Muscle of back (tissue), 13 donors: ENCODE measurements at places on chromosomes 5 and 9.

DNA sequence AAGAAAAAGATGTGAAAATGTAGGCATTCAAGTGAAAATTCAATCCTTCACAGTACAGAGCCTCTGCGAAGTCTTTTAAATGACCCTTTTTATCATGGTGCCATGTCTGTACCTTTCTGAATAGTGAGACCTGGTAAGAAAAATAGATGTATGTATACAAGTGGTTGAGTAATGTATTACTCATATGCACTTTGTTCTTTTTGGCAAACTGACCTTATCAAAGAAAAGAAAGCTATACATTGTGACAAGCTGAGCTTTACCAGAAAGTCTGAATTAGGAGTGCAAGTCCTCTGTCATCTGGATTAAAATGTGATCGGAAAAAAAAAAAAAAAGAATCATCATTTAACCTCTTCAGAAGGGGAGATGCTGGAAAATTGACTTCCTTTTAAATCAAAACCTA lies 356.4 kb upstream of the CCNH start:
- no peak for DNase-seq

GRCh38 chr5:31753700-31754357 lies 114.9 kb downstream of the PDZD2 start:
- no peak for DNase-seq

DNA sequence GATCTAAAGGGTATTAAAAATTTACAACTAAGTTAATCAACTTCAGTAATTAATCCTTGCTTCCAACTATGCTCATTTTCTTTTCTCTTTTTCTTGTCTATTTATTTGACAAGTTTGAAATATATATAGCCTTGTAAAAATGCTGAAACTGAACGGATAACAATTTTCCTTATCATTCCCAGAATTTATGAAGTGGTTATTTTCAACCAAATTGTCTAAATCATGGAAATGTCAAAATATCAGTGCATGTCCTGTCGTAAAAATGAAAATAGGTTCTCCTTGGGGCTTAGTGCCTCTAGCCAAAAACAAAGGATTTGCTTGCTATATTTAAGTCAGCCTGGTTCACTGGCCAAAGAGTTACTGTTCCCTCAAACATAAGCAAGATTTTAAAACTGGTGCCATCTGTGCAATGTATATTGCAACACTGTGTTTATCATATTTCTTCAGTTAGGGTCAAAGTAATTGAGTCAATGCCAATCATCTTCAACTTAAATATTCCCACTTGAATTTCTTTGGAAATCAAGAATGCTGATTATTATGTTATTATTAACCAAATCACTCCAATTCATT lies 798.3 kb downstream of the MAT2B start:
- no peak for DNase-seq

- DNase-seq: no peak
Observed at GRCh38 chr9:135580664-135581380, 19.3 kb downstream of the PAEP start.

GRCh38 chr5:159059722-159060121 lies 40.0 kb downstream of the EBF1 start:
- no peak for DNase-seq

GRCh38 chr9:16540743-16541613 lies 329.5 kb downstream of the BNC2 start:
- DNase-seq: peak; percentile 70

- DNase-seq: no peak
Observed at GRCh38 chr5:31027721-31028120, 165.8 kb upstream of the CDH6 start.

- DNase-seq: no peak
Observed at GRCh38 chr5:173281910-173282309, 46.3 kb downstream of the STC2 start.

DNA sequence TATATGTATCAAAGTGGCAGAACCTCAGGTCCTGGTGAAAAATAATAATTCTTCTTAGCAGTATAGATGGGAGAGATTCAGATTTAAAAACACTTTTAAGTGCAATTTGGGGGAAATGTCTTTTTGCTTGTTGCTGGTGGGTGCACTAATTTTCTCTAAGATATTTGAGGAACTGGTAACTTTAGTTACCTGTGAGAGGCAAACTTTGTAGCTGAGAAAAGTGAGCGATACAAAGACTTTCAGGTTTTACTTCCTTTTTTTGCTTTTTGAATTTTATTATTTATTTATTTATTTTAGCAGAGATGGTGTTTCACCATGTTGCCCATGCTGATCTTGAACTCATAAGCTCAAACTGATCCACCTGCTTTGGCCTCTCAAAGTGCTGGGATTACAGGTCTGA lies 303.1 kb upstream of the PTGER4 start:
- no peak for DNase-seq

DNA sequence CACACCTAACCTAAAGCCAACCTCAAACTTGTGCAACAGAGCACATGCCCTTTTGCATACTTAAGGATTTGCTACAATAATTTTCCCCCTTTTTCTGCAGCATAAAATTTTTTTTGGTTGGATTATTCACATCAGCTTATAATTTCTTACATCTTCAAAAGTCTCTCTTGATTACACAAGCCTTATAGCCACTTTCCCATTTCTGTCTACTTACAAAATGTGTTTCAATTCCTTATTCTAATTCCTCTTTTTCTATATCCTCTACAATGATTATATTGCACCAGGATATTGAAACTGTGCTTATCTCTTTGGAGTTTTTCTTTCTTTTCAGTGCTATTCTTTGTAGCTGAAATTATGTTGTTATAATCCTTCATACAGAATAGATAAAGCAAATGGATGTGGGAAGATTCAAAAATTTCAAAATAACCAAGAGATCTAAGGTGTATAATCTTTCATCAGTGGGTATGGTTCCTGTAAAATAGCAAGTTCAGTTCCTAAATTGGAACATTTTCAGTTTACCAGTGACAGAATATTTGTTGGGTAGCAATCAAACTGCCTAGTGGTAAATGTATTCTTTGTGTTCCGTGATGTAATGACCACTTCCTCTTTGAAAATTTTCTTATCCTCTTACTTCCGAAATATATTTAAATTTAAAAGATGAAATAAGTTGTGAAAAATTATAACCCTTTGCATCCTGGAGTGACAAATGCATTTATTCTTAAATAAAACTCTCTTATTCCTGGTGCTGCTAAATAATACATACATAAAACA lies 386.8 kb upstream of the CHD1 start:
- peak; percentile 11 for DNase-seq

DNA sequence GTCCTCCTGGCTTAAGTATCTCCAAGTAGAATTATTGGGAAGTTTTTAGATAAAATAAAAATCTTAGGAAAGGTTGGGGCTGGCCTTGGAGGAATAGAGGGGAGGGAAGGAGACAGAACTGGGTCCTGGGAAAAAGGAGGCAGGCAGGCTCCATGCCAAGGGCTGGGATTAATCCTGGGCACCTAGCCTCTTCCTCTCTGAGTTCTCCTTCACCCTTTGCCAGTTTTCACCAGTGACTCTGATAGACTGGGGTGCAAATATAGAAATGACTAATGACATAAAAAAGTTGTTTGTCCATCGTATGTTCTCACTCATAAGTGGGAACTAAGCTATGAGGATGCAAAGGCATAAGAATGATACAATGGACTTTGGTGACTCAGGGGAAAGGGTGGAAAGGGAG lies 81.9 kb downstream of the RMI1 start:
- DNase-seq: no peak
